ENCODE measurements at places on chromosomes 7 and 10.

GRCh38 chr10:29096303-29096824, 192.5 kb upstream of the LYZL1 start:
- DNase-seq = no peak

DNA sequence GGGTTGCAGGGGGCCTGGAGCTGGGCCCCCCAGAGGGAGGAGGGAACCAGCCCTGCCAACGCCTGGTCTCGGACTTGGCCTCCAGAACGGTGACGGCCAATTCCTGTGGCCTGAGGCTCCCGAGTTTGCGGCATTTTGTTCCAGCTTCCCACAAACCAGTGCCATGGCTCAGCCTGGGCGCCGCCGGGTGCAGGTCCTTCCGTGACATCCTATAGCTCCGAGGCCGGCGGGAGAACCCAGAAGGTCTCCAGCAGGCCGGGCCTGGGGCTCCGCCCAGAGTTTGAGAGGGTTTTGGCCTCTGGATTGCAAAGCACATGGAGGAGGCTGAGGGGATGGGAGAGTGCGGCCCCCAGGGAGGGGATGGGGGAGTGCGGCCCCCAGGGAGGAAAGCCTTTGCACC, 92.6 kb downstream of the UNCX start:
- DNase-seq = no peak

- DNase-seq = no peak
Observed at GRCh38 chr10:58179238-58179637, 88.5 kb downstream of the IPMK start.

- DNase-seq = no peak
Observed at GRCh38 chr7:41383596-41383995, 319.3 kb downstream of the INHBA start.

DNA sequence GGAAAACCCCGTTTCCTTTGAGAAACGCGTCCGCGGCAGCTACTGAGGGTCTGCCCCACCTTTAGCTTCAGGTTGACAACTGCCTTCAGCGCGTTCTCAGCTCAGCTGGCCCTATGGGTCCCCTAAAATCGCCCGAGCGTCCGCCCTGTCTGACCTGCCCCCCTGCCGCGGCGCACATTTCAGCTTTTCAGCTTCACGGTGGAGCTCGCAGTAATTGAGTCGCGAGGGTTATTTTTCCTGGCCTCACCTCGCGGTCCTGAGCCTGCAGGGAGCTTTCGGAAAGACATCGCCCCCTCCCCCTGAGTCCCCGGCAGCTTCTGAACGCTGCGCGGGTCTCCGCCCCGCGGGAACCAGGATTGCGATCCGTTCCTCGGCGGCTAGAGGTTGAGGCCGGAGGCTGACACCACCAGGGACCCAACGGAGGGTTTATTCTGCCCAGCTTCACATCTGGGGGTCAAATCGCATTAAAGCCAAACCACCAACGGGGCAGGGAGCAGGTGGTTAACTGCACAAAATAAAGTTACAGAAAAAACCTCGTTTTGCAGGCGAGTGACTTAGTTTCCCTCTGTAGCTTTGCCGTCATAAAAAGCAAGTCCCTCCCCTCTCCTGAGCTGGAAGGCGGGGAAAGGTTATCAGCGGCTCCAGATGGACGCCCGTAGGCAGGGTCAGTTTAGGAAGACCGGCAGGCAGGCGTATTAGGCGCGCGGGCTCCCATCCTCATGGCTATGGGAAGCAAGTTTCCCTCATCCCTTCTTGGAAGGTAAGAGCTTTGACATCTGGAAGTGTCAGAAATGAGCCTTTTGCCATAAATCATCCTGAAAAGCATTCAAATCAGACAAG, 11.0 kb downstream of the TWIST1 start:
- no peak for DNase-seq

GRCh38 chr7:15068324-15068723, 165.8 kb upstream of the DGKB start:
- no peak for DNase-seq

GRCh38 chr7:42914421-42915045, 2.7 kb upstream of the C7orf25 start:
- no peak for DNase-seq

DNA sequence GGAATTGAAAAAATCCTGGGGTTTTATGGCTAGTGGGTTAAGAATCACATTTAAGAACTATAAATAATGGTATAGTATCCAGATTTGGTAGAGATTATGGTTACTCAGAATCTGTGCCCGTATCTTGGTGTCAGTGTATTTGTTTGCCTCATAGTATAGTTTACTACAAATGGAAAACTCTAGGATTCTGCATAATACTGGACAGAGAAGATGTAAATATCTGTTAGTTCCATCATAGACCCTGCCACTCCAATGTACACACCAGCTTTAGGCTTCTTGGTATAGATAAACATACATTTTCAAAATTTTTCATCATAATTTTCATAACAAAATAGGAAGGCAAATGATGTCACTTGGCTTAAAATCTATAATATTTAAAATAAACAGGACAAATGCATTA, 108.1 kb downstream of the CFTR start:
- no peak for DNase-seq

GRCh38 chr10:1523221-1523620, 214.1 kb downstream of the ADARB2 start:
- no peak for DNase-seq

DNA sequence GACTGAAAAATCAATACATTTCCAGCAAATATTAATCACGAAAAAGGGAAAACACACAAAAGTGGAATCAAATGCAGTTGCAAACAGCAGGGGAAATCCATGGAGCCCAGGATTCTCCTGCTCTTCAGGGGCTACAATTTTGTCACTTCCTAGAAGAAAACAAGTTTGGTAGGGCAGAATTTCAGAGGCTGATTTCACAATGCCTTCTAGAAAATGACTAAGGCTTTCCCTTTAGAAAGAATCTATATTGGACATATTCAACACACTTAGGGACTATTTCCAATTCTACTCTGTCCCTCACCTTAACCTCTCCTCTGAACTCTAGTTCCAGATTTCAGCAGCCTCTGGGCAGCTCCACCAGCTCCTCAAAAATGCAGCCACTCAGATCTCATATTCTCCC, 111.3 kb downstream of the HECTD2 start:
- no peak for DNase-seq

GRCh38 chr10:33743429-33743857, 409.0 kb upstream of the NRP1 start:
- no peak for DNase-seq

DNA sequence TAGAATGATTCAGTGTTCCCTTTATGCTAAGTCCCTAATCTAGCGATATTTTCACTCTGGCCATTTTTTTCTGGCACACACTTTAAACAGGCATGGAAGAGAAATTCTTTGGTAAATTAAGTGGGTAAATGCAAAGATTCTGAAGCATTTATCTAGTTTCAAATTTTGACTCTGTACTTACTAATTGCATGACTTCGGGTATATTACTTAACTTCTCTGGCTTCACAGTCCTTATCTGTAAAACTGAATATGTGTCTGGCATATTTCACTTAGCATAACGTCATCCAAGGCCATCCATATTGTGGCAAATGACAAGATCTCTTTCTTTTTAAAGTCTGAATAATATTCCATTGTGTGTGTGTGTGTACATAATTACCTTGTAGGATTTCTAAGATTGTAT, 114.5 kb downstream of the MBL2 start:
- DNase-seq = no peak

DNA sequence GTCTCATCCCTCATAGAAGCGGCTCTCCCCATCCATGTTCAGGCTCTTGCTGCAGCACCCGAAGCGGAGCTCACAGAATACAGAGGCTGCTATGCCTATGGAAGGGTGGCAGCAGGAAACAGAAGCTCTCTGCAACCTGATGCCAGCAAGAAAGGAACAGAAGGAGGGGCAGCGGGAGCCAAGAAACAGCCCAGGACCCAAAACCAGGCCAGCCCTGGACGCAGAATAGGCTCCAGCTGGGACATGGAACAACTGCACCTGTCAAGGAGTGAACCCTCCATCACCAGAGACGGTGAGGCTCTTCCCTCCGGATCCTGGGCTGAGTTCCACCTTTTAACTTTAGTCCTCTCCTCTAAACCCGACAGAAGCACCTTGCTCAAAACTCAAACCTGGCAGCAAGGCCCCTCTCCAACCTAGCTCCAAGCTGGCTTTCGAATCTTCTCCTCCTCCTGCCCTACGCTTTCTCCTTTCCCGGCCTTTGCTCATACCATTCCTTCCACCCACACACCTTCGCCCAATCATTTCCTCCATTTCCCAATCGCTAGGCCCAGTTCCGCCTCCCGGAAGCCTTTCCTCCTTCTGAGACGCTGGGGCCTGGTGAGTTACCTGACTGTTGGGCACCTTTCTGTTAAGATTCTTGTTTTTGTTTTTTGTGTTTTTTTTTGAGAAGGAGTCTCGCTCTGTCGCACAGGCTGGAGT, 122.8 kb upstream of the ZNF92 start:
- no peak for DNase-seq

DNA sequence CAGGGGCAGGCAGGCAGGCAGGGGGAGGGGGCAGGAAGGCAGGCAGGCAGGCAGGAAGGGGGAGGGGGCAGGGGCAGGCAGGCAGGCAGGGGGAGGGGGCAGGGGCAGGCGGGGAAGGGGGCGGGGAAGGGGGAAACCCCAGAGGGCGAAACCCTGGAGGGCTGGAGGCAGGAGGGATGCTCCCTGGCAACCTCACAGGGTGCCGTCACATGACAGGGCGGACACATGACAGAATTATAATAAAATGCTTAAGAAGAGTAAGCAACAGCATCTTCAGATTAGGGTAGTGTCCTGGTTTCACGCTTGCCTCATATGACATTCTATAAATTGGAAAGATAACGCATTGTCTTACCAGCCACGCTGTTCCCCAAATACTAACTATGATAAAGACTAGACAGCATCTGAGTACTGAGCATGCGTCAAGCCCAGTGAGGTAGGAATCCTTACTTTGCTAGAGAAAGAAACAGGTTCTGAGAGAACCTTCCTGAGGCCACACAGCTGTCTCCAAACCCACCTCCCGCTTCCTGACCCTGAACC, 131.6 kb downstream of the DIP2C start:
- DNase-seq = no peak

DNA sequence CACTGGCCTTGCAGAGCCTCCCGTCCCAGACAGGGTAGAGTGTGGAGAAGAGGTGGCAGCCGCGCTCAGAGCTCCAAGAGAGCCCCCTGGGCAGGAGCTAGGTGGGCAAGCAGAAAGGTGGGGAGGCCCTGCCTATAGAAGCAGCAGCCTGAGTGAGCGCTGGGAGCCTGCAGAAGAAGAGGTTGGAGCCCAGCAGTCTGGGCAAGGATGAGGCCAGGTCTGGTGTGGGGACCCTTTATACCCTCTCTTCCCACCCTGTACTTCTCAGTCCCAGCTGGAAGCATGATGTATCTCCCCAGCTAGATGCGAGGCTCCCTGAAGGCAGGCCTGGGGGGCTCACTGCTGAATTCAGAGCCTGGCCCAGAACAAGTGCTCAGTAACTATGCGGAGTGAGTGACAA, 44.5 kb upstream of the ZMIZ1 start:
- DNase-seq = no peak

- DNase-seq = no peak
Observed at GRCh38 chr7:40604601-40605438, 470.0 kb downstream of the SUGCT start.

DNA sequence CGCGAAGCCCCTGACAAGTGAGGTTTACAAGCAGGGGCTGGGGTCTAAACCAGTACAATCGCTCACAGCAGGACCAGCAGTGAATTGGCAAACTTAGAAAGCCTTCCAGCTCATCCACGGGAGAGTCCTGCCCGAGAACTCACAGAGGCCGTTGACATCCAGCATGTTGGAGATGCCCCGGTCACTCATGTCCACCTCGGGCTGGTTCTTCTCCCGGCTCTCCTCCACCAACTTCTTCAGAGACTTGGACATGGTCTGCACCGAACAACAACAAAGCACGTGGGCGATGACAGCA, 447 bp downstream of the RSU1 start:
- no peak for DNase-seq

GRCh38 chr10:48232717-48233447, 41.6 kb downstream of the FRMPD2 start:
- no peak for DNase-seq

DNA sequence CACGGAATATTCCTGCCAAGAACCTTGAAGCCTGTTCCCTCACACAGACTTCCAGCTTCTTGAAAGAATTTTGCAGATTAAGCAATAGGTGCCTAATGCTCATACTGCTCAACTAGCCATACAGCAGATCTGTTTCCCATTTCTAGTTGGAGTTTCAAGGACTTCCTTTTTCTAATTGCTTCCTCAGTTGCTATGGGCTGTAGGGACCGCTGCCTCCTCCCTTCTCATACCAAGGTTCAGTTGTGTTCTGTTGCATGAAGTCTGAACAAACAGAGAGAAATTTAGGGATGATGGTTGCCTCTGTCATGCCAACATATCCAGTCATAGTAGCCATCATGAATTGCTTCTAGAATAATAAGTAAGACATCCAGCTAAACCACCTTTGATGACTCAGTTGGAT, 6.8 kb downstream of the ITGA8 start:
- DNase-seq = no peak

DNA sequence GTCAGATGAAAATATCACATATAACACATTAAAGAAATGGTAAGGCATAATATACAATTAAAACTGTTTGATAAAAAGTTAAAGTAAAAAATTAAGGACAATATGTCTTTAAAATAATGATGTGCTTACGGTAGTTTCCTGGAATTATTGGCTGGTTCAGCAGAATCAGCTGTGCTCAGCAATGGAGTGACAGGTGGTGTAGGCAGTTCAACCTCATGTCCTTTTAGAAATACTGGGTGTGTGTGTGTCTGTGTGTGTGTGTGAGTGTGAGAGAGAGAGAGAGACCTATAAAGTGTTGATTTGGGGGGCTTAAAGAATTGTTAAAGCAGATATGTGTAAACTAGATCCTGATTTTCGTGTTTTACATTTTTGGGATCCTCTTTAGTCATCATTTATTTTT, 141.2 kb downstream of the ADAM22 start:
- no peak for DNase-seq

GRCh38 chr7:94345907-94346306, 48.8 kb upstream of the COL1A2 start:
- DNase-seq = no peak

DNA sequence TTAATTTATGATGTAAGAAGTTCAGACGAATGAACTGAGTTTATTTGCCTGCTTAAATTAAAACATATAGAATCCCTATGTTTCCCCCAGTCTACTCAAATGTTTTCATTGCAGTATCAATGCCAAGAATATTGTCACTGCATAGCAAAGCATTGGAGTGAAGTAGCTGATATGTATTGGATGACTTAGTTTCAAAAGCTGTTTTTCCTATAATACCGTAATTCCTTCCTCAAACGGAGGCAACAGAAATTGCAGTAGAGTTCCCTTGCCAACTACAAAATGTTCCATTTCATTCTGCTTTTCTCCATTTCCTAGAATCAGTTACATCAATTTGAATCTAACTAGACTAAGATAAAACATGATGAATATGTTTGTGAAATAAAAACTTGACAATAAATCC, 174.1 kb downstream of the CNTNAP2 start:
- DNase-seq = no peak

- no peak for DNase-seq
Observed at GRCh38 chr10:131048606-131049005, 262.9 kb downstream of the TCERG1L start.

- DNase-seq = no peak
Observed at GRCh38 chr10:104123397-104123796, 1.4 kb downstream of the SFR1 start.

Data from RCC 7860 (cell line).